ENCODE measurements at places on chromosomes 16 and 17.

DNA sequence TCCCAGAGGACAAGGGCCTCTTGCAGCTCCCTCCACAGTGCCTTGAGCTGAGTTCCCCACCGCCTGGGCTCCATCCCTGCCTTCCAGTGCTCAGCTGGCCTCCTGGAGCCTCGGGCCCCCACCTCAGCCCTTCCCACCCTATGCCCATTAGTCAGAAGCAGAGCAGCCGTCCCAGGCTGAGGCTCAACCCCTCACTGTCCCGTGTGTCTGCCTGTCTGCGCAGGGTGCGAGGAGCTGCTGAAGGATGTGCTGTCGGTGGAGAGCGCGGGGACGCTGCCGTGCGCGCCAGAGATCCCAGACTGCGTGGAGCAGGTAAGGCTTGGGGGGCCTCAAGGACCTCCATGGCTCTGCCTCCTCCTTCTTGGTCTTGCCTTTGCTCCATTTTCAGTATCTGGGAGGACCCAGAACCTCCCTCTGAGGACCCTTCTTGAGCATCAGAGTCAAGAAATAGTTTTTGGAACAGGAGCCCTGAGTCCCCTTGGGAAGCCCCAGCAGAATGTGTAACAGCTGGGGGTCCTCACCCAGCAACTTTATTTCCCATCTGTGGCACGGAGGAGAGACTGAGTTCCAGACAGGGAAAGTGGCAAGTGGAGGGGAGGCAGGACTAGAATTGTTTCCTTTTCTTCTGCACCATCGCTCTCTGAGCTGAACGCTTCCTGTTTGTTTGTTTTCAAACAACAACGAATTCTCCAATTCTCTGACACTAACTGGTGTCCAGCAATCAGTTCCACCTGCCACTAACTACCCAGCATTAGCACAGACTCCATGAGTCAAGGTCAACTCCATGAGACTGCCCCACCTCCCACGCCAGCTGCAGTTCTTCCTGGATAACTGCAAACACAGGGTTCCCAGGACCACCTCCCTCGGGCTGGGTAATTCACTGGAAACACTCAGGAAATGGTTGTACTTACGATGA, 42.6 kb downstream of the RAB11FIP4 start:
- no peak for DNase-seq

- DNase-seq = no peak
These were observed 3.7 kb downstream of the PPP4C start for GRCh38 chr16:30079480-30079879.

DNA sequence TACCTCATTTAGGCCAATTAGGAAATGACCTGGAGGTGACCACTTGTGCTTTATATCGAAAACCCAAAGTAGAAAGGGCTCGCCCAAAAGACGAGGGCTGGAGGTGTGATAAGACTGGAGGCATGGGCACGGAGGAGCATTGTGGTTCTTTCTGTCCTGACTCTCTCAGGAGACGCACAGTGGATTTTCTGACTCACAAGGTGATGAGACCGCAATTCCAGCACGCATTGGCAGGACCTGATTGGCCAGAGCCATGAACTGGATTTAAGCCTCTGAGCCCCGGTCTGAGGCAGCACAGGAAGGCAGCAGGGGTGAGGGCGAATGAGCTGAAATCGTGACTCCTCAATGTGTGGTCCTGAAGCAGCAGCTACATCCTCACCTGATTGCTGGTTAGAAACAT, 559.1 kb upstream of the SALL1 start:
- DNase-seq = no peak

DNA sequence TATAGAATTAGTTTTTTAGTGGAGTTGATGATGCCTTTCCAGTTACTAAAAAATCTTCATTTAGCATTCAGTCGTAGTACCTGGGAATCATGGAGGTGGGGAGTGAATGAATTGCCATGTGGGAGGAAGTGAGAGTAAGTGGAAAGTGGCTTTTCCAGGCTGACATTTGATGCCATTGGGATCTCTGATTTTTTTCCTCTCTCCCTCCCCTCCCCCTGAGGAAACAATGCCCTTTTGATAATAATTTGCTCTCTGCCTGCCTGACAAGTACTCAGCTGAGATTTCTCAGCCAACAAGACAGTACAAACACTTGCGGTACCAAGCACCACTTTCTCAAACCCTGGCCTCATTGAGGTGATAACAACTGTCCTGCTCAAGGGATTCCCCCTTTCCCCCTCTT, 2.2 kb downstream of the UBE2Z start:
- no peak for DNase-seq

DNA sequence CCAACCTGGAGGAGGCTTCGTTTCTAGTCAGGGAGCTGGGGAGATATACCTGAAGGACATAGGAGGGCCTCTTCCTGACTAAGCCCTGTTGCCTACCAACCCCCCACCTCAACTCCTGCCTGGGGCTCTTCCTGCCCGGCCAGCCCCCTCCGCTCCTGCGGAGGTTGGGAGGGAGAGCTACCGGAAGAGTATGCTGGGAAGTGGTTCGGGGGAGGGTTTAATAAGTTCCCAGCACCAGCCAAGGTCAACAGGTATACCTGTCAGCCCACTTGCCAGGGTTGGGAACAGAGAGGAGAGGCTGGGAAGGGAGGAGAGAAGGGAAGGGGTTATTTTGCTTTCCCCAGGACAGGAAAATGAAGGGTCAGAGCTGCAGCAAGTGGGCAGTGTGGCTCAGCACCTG, 4.7 kb downstream of the PPP1R1B start:
- DNase-seq = no peak

GRCh38 chr17:69575346-69575761, 160.9 kb downstream of the MAP2K6 start:
- no peak for DNase-seq

DNA sequence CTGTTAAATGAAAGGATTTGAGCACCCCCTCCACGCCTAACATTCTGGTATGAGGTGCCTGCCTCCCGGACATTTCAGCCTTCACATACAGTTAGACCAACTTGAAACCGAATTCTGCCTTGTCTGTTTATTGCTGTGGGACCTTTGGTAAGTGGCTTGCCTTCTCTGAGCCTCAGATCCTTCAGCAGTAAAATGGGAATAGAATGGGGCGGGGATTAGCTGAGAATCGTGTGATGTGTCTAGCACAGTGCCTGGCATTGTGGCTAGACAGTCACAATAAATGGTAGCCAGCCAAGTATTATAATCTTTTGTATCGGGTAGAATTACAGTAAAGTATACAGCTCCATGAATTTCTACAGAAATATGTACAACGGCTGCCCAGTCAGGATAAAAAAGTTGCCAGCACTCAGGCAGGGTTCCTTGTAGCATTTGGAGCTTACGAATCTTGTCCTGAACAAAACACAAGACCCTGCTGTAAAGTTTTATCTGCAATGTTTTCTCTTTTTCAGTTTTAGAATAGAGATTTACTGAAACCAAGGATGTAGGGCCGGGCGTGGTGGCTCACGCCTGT, 786 bp downstream of the TMC7 start:
- no peak for DNase-seq

DNA sequence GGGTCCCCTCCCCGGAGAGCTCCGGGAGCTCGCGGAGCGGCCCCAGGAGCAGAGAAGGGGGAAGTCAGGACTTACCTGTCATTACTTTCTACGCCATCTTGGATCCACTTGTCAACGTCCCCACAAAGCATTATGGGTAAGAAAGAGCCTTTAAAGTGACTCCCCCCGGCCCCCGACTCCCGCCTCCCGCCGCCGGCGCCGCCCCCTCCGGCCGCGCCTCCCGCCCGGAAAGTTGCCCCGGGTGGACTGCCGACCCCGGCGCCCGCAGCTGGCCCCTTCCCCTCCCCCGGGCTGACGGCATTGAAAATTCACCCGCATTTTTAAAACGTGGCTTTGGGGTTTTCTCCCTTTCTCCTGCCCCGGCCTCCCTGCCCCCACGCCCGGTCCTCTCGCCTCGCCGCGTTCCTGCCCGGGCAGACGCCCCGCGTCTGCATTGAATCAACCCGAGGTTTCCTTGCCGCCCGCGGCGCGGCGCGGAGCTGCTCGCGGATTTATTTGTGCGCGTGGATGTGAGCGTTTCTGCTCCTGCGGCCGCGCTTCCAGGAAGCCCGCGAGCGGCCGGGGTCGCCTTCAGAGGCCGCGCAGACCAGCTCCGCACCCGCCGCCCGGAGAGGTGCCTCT, at the start of gene HELZ:
Gene HELZ (minus strand): TSS at position 124 of the 621 bp plus-strand sequence. CDS start 26,392 bp downstream, outside the sequence.
- DNase-seq = peak; percentile 71

- no peak for DNase-seq
These were observed 14.7 kb upstream of the MEOX1 start for GRCh38 chr17:43676471-43676870.

GRCh38 chr17:14437176-14437575, 136.3 kb downstream of the HS3ST3B1 start:
- no peak for DNase-seq

DNA sequence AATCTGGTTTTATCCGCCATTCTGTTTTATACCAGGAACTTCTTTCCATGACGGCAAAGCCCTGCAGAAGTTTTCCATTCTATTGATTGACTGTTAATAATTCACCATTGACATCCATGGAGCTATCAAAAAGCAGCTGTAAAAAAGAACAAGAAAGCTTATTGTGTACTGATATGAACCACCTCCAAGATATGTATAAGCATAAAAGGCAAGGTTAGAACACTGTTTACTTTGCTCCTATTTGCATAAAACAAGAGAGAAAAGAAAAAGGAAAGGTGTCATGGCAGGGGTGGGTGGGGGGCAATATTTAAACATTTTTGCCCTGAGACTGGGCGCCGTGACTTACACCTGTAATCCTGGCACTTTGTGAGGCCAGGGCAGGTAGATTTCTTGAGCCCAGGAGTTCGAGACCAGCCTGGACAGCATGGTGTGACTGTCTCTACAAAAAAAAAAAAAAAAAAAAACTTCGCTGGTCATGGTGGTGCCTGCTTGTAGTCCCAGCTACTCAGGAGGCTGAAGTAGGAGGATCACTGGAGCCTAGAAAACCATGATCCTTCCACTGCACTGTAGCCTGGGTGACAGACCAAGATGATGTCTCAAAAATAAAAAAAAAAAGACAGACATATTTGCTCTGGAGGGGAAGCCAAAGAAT, 52.5 kb downstream of the TMEM114 start:
- no peak for DNase-seq

DNA sequence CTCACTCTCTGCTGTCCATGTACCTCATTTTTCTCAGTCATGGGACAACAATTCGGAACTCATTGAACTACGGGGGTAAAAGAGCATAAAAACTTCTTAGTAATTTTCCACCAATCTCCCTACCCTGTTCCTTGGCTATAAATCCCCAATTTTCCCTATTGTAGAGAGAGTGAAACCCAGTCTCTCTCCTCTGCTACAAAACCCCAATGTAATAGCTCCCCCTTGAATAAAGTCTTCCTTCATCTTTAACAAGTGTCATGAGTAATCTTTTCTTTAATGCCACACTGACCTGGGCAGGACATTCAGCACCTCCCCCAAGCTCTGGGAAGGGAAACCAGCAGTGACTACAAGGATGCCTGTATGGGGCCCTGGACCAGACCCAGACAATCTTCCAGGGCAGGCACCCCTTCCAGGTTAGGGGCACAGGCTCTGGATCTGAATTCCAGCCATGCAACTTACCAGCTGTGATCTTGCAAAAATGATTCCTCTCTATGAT, 10.2 kb upstream of the EIF1 start:
- DNase-seq = no peak

DNA sequence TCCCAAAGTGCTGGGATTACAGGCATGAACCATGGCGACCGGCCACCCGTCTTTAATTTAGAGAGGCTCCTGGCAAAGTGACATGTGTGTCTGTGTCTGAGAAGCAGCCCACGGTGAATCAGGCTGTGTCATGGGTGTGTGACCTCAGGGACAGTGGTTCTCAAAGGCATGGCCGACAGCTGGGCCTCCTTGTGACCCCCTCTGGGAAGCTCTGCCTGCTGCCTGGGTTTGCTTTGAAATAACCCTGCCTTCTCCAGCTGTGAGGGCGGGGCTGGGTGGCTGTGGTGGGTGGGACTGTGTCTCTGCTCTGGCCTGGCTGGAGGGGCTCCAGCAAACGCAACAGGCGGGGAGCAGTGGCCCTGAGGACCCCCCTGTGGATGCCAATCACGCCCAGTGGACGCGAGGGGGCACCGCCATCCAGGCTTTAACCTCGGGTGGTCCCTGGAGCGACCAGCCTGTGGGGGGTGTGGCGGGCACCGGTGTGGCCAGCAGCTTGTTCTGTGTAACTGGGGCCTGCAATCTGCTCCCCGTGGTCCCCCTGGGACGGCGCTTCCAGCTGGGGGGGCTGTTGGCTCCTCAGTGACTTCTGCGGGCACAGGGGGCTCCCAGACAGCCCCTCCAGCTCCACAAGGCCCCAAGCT, 8.8 kb upstream of the APRT start:
- no peak for DNase-seq

- DNase-seq = no peak
These were observed 2.7 kb upstream of the CORO1A start for GRCh38 chr16:30180741-30181140.

DNA sequence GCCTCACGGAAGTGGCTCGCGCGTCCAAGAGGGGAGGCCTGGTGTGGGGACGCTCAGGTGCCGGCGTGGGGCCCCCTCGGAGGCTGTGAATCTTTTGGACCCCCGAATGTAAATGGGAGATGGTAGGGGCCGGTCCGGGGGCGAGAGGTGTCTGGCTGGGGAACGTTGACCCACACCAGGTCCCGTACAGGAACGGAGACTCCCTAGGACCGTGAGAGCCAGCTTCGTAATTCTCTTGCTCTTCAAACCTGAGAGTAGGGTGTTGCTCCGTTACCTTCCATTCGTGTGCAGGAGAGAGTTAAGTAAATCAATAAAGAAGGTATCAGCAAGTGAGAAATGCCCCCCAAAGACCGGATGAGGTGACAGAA, 481 bp downstream of the LYRM1 start:
- no peak for DNase-seq

DNA sequence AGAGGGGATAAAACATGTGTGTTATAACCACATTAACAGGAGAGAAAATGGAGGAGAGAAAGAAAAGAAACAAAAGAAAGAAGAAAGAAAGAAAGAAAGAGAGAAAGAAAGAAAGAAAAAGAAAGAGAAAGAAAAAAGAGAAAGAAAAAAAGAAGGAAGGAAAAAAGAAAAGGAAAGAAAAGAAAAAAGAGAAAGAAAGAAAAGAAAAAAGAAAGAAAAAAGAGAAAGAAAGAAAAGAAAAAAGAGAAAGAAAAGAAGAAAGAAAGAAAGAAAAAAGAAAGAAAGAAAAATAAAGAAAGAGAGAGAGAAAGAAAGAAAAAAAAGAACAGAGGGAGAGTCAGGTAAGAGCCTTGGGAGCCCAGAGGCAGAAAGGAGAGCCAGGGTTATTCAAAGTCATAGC, 446.6 kb upstream of the ASIC2 start:
- DNase-seq = no peak

GRCh38 chr16:82583422-82583821, 43.3 kb upstream of the CDH13 start:
- DNase-seq = no peak

GRCh38 chr16:84947996-84948850, 63.1 kb downstream of the ZDHHC7 start:
- no peak for DNase-seq

GRCh38 chr17:82273327-82274133, at the start of gene CSNK1D:
Gene CSNK1D (minus strand): TSS chr17:82273700. CDS start chr17:82273381, 319 bp downstream.
- DNase-seq = peak; percentile 88

DNA sequence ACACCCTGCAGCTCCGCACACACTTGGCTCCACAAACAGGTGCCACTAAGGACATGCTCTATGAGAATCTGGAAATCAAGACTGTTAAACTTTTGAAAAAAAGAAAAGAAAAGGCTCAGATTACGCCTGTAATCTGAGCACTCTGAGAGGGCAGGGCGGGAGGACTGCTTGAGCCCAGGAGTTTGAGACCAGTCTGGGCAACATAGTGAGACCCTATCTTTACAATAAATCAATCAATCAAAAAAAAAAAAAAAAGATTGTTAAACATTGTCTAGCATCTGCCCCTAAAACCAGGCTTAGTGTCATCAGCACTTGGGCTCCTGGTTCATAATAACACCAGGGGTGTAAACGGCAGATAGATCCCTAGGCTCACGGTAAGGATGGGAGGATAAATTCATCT, 37.5 kb upstream of the FAAP100 start:
- no peak for DNase-seq
